Thyroid gland (tissue), 4 donors: ENCODE measurements at places on chromosomes 4 and X.

GRCh38 chr4:1310796-1311631 lies 21.3 kb downstream of the MAEA start:
- DNase-seq = no peak

GRCh38 chrX:149370097-149370496 lies 135.0 kb downstream of the IDS start:
- DNase-seq = no peak

DNA sequence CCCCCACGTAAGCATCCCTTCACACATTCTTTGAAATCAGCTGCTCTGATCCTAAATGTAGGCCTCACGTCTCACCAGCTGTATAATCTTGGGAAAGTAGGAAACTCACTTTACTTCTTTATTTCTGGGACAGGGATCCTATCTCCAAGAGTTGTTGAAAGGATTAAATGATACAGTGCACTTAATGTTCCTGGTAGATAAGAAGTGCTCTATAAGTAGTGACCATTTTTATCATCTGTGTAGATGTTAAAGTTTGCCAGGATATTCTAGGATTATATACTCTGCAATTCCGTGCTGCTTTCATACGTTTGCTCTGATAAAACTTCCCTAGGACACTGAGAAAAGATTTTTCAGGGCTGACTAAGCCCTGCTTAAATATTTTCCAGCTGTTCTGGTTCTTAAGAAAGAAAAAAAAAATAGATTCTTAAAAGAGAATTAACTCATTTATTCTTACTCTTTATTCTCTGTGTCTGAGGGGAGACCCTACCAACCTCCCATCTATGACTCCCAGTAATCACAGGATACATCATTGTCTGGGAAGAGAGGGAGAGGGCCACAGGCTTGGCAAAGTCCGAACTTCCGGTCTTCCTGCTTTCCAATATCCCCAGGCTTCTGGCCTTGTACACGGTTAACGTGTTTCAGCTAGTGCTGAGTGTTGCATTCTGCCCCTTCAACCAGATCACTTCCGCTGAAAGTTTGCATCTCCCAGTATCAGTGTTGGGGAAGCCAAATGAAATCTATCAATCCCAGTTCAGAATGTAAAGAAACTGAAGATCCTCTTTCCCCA lies 269.2 kb downstream of the TRIML1 start:
- no peak for DNase-seq

GRCh38 chrX:71367396-71367795 lies 1.2 kb downstream of the TAF1 start:
- no peak for DNase-seq

GRCh38 chr4:155658681-155659064 lies 8.0 kb upstream of the GUCY1A1 start:
- no peak for DNase-seq

DNA sequence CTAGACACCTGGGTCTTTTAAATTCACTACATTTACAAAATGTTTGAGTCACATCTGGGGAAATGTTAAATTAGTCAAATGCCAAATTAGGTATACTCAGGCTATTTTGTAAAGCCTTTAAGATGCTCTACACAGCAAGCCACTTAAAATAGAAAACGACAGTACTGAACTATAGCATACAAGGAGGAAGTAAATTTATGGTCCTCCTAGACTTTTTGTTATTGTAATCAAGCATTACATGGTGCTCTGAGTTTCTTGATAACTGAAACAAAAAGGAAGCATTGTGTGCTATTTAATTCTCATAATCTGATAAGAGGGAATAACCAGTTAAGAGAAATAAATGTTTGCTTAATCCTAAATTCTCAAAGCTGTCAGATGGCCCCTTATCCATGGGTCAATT lies 46.2 kb downstream of the SLC9A7 start:
- DNase-seq = no peak

- DNase-seq = no peak
Observed at GRCh38 chrX:110759785-110760184, 35.8 kb downstream of the CHRDL1 start.

GRCh38 chr4:148025981-148026380 lies 294.1 kb downstream of the ARHGAP10 start:
- no peak for DNase-seq

- no peak for DNase-seq
Observed at GRCh38 chrX:15619053-15619755, 18.4 kb upstream of the ACE2 start.

DNA sequence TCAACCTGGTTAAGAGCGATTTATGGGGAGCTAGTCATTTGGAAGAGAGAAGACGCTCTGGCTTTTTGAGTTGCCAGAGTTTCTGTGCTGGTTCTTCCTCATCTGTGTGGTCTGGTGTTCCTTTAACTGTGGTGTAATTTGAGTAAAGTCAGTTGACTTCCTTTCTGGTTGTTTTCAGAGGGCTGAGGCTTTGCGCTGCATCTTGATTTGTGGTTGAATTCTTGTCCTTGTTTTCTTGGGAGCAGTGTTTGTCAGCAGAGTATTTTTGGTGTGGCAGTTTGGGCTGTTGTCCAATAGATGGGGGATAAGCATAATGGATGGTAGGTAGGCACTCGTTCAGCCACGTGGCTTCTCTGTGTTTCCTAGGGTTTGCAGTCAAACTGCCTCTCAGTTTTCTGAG lies 2143.2 kb upstream of the TENM3 start:
- no peak for DNase-seq

DNA sequence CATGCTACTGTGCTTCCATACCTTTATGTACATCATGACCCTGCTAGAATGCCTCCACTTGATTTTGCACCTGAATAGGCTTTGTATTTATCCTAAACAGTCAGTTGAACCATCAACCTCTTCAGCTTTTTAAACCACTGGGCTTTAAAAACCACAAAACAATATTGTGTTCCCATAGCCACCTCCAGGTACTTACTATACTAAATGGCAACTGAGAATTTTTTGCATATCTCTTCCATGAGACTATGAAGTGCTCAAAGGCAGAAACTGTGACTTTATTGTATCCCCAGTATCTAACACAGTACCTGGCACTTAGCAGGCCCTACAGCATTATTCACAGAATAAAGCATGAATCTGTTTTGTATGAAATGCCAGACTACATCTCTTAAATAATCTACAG lies 39.7 kb downstream of the ANAPC10 start:
- no peak for DNase-seq

DNA sequence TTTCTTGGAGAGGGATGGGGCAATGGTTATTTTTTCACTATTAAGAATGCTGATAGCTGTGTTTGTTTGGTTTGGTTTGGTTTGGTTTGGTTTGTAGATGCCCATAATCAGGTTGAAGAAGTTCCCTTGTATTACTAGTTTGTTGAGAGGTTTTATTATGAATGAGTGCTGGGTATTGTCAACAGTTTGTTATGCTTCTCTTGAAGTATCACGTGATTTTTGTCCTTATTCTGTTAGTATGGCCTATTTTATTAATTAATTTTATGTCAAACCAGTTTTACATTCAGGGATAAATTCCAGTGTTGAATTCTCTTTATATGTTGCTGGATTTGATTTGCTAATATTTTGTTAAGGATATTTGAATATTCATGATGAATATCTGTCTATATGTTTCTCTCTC lies 449.8 kb upstream of the NWD2 start:
- no peak for DNase-seq

- no peak for DNase-seq
Observed at GRCh38 chr4:173185847-173186510, 17.4 kb downstream of the GALNT7 start.

GRCh38 chr4:16227462-16227868 lies 1.2 kb upstream of the TAPT1 start:
- peak; percentile 62 for DNase-seq

DNA sequence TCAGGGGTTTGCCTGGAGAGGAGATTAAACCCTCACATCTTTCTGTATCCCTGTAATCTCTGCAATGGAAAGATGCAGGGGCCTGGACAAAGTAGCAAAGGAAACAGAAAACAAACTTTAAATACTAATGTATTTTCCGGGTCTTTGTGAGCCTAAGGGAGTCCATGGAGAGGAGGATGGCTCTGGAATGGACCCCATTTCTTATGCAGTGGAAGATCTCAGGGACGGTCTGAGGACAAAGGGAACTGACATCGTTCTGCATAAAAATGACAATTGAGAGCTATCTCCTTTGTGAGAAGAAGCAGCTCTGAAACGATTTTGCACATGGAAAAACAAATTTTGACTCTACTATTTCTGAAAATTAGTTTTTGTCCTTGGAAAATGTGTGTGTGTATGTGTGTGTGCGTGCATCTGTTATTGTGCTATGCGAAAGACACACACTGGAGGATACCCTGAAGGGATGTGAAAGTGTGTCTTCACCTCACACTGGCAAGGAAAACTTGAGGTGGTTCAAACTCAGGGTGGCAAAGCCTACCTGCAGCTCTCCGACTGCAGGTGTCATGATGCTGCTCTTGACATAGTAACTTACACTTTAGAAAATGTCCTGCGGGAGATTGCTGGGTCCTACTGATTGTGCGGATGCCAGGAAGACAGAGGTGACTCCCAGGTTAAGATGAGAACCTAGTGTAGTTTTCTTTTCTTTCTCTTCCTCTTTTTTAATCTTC lies 126.4 kb upstream of the JADE1 start:
- DNase-seq = no peak

GRCh38 chr4:25658357-25658771 lies 2.7 kb downstream of the SLC34A2 start:
- no peak for DNase-seq

DNA sequence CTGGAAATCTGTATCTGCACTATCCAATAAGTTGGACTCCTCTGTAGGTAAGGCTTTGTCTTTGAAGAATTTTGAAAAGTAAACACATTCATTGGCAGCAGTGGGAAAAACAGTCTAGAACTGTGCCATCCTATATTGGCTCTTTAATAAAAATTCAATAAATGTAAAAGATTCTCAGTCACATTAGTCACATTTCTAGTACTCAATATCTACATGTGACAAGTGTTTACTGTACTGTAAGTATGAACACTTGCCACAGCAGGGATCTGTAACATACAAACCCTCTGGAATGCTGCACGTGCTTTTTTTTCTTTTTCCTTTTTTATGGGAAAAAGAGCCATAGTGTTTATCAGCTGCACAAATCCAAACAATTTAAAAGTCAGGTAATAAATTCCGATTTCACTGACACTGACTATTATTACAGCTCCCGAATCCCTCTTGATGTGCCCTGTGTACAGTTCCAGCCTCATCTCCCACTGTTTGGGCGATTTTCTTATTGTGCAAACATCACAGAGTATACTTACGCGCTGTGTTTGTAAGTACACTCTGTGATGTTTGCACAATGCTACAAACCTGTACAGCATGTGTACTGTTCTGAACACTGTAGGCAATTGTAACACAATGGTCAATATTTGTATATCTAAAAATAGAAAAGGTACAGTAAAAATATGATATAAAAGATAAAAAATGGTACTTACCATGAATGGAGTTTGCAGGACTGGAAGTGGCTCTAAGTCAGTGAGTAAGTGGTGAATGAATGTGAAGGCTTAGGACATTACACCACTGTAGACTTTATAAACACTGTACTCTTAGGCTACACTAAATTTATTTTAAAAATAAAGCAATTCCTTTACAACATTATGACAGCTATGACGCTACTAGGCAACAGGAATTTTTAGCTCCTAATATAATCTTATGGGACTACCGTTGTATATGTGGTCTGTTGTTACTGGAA lies 8.7 kb downstream of the PYURF start:
- no peak for DNase-seq

DNA sequence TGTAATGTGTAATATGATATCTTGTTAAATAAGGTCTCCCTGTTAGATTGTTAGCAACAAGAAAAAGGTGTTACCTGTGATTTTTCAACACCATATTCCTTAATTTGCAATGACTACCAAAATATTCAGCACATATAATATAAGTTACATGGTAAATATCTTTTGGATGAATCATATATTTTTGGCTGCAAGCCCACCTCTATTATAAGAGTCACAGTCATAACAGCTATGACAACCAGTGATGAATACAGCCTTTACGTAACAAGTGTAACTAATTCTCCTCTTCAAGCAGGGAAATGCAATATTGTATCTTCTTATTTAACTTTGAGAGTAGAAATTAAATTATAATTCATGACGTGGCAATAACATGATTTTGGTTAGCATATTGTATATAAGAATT lies 187.0 kb downstream of the NLGN4X start:
- DNase-seq = no peak

GRCh38 chr4:7377223-7377865 lies 57.4 kb downstream of the PSAPL1 start:
- no peak for DNase-seq

DNA sequence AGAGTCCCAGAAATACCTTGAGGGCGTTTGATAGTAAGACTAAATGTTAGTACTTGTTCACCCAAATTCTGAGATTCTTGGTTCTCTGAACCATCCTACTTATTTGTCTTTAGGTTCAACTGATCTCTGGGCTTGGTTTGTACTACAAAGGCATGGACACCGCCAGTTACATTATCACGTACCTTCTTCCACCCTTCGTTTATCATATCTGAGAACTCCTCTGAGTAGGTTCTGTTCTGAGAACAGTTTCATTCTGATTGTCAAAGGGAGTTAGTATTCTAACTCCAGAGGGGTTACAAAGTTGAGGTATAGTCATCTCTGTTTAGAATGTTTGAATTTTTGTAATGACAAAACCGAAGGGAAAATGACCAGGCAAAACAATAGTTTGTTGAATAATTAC lies 19.3 kb downstream of the ZFX start:
- no peak for DNase-seq

DNA sequence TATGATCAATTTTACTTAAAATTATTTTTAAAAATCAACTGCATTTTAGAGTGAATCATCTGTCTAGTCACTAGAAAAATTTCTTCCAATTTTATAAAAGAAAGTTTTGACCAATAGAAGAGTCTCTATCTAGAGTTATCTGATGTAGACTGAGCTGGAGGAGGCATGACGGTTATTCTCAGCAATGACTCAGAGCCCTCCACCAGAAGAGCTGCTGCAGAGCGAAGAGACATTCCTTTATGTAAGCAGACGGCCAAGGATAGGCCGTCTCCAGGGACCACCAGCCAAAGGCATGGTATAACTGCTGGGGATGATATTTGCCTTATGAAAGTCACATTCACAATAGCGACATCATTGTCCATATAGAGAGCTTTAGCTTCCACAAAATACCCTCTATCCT lies 23.0 kb downstream of the LDB2 start:
- no peak for DNase-seq

- no peak for DNase-seq
Observed at GRCh38 chr4:4618847-4619246, 77.0 kb upstream of the STX18 start.

- DNase-seq = no peak
Observed at GRCh38 chr4:181646864-181647263, 596.3 kb upstream of the TENM3 start.

- DNase-seq = no peak
Observed at GRCh38 chr4:123299212-123299691, 97.3 kb upstream of the SPRY1 start.

GRCh38 chrX:110852180-110852579 lies 56.6 kb upstream of the CHRDL1 start:
- DNase-seq = no peak

DNA sequence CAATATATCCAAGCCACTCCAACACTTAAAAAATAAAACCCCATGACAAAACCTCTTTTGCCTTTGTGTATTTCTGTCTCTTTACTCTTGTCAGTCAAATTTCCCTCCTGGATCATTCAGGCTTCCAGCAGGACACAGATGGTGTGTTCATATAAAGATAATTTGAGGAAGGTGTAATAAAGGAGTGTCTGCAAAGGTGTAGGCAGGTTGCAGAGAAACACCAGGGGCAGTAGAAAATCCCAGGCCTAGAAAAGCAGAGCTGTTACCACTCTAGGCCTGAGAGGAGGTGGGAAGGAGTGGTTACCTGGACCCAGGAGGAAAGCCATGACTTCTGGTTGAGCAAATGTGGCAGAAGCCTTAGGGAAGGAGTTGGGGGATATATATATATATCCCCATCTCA lies 28.8 kb downstream of the CHRNA9 start:
- no peak for DNase-seq

- no peak for DNase-seq
Observed at GRCh38 chr4:167826281-167826680, 266.1 kb upstream of the ANXA10 start.
